Caudate nucleus (tissue), 63 donors: ENCODE measurements at places on chromosomes 1 and 21.
A peak's percentile ranks its signal among the peaks of the same experiment; 100 is the strongest.

DNA sequence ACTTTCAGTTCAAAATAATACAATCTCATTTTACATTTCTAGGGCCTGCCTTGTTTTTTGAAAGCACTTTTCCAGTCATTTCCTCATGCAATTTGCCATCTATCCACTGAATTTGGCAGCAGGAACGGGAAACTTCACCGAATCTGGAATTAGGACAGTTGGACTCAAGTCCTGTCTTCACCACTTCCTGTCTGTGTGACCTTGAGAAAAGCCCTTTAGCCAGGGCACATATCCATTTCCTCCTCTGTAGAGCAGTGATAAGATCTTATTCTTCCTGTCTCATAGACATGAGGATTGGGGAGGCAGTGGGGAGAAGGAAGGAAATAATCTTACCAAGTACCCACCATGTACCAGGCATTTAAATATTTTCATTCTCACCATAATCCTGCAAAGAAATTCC, 12.0 kb downstream of the VAV3 start:
- DNase-seq, result no peak

- no peak for DNase-seq
Observed at GRCh38 chr1:87334351-87335174, 5.9 kb downstream of the LMO4 start.

- no peak for DNase-seq
Observed at GRCh38 chr1:24929398-24930259, 447 bp downstream of the RUNX3 start.

DNA sequence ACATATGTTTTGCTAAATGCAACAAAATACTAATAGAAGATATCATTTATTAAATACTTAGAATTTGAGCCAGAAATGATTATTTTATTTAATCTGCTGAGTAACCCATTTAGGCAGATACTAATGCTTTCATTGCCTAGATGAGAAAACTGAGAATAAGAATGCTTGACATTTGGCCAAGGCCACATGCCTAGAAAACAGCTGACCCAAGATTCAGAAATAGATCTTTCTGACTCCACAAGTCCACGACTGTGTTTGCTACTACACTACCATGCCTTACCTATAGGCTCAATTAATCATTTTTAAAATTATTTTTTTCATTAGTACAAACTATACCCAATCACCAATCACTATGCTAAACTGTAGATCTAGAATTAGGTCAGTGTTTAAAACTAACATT, 129.7 kb downstream of the ATP1B1 start:
- DNase-seq, result no peak

- DNase-seq, result no peak
Observed at GRCh38 chr21:44905728-44906090, 15.0 kb downstream of the ITGB2 start.

- DNase-seq, result no peak
Observed at GRCh38 chr1:186066411-186066810, 308.6 kb downstream of the TPR start.

- DNase-seq, result no peak
Observed at GRCh38 chr1:246169486-246169885, 337.6 kb downstream of the SMYD3 start.

DNA sequence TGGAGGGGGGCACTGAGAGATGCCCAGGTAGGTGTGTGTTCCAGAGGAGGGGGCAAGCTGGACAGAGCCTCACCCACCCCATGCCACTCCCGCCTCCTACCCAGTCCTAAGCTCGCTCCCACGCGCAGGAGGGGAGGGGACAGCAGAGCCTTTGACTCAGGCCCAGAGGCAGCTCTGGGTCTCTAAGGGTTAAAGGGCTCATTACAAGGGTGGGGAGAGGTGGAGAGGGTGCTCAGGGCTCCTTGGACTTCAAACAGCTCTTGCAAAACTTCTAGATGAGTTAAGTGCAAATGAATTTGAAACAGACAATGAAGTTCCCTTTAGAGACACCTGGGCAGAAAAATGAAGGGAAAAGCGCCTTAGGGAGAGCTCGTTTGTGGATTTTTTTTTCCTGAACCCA, 104.2 kb upstream of the CASZ1 start:
- DNase-seq, result no peak

DNA sequence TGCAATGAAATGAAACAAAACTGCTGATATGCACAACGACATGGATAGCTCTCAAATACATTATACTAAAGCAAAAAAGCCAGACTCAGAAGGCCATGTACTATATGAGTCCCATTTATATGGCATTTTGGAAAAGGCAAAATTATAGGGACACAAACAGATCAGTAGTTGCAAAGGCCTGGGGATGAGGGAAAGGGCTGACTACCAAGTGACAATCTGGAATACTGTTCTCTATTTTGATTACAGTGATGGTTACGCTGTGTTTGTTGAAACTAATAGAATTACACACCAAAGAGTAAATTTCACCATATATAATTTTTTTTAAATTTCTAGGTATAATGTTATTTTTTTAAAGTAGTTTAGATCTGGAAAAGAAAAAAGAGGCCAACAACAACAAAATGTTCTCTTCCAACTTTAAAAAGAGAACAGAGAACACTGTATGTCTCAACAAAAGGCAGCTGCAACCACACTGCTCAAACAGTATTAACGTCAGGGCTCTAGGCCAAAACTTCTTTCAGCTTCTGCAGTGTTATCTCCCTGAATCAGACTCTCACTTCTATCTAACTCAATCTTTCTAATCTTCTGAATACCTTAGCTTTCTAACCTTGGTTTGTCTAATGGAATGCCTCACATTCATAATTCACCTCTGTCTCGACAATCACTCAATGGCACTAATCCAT, 75.8 kb downstream of the FOXJ3 start:
- no peak for DNase-seq

- no peak for DNase-seq
Observed at GRCh38 chr1:54825696-54826095, 24.6 kb upstream of the TTC22 start.

- no peak for DNase-seq
Observed at GRCh38 chr21:25934130-25934529, 199.4 kb downstream of the GABPA start.

- peak; percentile 34 for DNase-seq
Observed at GRCh38 chr1:203996126-203996525, 76.8 kb upstream of the SOX13 start.

- no peak for DNase-seq
Observed at GRCh38 chr1:27348861-27349783, 7.3 kb downstream of the SYTL1 start.

DNA sequence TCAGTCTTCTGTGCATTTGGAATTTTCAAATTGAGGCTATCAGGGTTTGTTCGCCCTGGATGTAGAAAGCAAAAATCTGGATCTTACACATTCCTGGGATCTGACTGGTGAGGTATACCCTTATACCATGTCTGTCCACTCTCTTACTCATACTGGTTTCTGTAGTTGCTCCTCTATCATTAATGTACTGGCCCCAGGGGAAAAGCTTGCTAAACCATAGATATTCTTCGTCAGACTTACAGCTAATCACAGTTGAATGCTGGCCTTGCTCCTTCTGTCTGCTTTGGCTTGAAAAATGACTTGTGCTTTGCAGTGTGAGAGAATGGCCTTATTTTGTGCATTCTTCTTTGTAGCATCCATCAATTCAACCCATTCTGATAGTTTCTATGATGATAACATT, 30.5 kb downstream of the TBCE start:
- no peak for DNase-seq

- no peak for DNase-seq
Observed at GRCh38 chr1:225835856-225836255, 25.9 kb downstream of the EPHX1 start.

DNA sequence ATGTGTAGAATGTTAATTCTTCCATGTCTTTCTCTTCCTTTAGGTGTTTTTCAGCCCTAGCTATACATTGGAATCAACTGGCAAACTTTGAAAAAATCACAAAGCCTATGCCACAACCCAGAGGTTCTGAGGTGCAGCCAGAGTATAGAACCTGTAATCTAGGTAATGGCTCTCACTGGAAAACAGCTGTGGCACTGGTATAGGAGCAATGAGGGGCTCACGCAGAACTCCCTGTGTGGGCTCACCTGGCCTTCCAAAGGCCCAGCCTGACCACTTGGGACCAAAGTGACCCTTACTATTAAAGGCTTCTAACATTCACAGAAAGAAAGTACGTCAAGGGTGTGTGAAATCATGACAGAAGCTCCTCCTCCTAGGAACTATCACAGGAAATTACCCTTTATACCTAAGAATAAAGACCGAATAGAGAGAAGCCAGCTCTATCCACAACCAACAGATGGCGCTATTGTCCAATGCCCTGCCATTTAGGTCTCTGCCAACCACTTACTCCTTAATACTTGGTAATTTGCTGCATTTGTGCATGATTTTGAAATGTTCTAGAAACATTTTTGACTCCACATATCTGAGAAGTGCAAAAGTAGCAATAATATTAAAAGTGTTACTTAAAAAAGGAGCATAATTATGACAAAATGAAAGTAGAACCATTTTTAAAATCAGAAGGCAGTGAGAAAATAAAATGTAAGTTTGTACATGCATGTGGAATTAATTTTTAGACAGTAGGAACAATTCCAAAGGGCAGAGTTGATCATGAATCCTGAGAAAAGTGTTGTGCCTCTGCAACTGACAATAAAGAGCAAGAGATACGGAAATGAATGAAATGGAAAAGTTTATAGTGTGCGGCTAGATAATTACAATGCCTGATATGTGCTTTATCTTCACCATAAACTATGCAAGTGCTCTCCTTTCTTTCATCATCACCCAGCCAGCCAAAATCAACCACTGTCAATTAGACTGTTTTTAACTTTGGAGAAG, 93.1 kb upstream of the HAO2 start:
- no peak for DNase-seq

DNA sequence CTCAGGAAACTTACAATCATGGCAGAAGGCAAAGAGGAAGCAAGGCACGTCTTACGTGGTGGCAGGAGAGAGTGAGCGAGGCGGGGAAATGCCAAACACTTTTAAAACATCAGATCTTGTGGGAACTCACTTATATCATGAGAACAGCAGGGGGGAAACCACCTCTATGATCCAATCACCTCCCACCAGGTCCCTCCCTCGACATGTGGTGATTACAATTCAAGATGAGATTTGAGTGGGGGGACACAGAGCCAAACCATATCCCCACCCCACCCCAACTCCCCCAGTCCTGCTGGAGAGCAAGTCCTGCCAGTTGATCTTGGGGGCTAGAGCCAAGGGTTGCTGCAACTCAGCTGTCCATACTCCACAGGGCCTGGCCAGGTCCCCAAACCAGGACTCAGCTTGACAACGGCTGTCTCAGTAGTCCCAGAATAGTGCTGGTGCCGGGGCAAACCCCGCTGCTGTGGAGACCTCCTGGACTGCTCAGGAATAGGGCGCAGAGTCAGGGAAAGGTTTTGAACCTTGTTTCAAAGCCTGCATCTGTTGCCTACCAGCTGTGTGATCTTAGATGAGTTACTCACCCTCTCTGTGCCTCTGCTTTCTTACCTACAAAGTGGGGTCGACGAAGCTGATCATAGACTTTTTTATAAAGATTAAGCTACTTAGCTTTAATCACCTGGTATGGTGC, 79.5 kb downstream of the STUM start:
- DNase-seq, result no peak

DNA sequence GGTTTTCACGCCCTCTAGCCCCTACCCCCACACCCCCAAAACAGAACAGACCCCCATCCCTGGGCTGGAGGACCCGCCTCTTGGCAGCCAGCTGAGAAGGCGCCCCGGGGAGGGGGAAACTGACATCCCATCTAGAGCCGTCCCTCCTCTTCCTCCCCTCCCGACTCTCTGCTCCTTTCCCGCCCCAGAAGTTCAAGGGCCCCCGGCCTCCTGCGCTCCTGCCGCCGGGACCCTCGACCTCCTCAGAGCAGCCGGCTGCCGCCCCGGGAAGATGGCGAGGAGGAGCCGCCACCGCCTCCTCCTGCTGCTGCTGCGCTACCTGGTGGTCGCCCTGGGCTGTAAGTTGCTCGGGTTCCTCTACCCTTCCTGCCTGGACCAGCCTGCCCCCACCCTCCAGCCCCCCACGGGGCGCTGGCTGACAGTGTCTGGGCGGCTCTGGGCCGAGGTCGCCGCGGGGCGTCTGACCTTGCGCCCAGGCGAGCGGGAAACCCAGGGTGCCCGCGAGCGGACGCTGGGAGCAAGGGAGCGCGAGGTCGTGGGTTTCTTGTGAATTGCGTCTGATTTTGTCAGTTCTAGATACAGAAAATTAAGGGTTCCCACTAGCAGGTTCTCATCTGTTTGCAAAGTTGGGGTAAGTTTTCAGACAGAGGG, 618 bp downstream of the JAM2 start:
- peak; percentile 57 for DNase-seq

- DNase-seq, result no peak
Observed at GRCh38 chr1:160640359-160641123, 6.3 kb downstream of the SLAMF1 start.

GRCh38 chr1:168907053-168907452, 178.0 kb upstream of the DPT start:
- DNase-seq, result no peak

DNA sequence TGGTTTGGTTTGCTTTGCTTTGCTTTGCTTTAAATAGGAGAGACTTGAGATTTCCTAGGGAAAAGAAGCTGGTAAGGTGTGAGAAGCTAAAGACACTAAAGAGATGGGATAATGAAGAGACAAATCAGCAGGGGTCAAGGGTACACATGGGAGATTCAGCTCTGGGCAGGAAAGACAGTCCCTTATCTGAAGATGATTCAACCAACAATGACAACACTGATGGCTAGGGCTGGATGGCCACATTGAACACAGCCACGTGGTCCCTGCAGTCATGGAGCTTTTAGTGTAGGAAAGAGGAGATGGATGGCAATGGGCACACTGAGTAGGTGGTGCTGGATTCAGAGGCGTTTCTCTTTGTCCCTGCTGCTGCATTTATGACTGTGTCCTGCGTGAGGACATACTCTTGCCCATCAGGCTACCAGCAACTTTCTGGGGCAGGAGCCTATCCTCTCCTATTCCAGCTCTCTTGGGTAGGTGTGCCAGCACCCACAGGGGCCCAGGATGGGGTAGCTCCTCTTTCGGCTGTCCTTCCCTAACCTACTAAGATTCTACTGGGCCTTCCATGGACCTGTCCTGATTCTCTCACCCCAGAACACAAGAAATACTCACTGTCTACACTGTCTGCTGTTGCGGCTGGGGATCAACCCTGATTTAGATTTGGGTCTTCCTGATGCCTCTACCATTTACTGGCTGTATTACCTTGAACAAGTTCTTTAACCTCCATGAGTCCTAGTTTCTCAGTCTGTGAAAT, 1.4 kb upstream of the SHISA4 start:
- no peak for DNase-seq

DNA sequence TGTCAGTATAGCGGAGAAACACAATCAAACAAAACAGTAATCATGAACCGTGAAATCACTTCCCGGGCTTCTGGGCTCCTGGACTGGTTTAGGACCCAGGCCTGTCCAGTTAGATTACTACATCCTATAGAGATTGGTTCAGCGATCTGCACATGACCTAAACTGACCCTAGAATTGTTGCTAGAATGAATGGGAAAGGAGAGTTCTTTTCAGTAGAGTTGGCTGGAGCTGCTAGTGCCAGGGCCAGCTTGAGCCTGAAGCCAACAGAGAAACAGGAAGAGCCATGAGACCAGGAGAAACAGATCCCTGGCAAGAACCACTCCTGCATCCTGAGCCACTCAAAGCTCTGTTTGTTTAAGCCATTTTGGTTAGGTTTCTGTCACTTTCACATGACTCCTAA, 474.3 kb upstream of the C1orf87 start:
- peak; percentile 2 for DNase-seq

- DNase-seq, result no peak
Observed at GRCh38 chr1:163263818-163264655, 57.7 kb upstream of the NUF2 start.

- no peak for DNase-seq
Observed at GRCh38 chr1:56145581-56145980, 433.8 kb downstream of the PLPP3 start.

- DNase-seq, result no peak
Observed at GRCh38 chr1:107669996-107670395, 295.0 kb downstream of the VAV3 start.

GRCh38 chr1:234067581-234068337, 163.3 kb downstream of the SLC35F3 start:
- DNase-seq, result no peak
